ENCODE measurements at places on chromosomes 16 and 17. TPM values are rescaled to one million over a fixed set of nuclear protein-coding genes. Genes with fewer than 3 reads are reported as not detected.
A peak's percentile ranks its signal among the peaks of the same experiment; 100 is the strongest.

- peak; percentile 63 for DNase-seq
Observed at GRCh38 chr17:40854175-40854814, 12.7 kb downstream of the KRT12 start.

DNA sequence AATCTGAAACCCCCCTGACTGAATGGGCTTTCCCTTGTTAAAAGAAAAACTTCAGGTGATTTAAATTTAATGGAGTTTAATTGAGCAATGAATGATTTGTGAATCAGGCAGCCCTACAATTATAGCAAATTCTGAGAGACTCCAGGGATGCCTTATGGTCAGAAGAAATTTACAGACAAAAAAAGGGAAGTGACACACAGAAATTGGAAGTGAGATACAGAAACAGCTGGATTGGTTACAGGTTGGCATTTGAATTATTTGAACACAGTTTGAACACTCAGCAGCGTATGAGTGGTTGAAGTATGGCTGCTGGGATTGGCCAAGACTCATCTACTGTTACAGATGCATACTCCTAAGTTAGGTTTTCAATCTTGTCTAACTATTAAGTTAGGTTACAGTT, 19.0 kb upstream of the CPHXL start:
- no peak for DNase-seq

- no peak for DNase-seq
Observed at GRCh38 chr17:11303773-11304394, 62.9 kb downstream of the SHISA6 start.

The MNT gene
- 5.1 TPM for total RNA-seq

DNA sequence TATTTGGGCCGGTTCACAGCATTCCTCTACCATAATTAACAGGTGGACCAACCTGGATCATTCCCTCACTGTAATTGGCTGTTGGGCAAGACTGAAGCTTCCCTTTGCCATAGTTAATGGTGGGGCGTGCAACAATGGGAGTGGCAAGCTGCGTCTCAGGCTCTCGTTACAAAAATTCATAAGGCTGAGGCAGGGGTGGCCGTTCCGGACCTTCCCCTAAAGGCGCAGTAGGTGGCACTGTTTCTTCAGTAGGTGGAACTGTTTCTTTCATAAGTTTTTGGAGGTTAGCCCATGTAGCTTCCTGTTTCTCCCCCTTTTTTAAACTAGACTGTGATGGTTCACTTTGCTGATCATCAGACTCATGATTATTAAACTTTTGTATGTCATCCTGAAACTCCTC, 17.0 kb upstream of the TMC5 start:
- no peak for DNase-seq

DNA sequence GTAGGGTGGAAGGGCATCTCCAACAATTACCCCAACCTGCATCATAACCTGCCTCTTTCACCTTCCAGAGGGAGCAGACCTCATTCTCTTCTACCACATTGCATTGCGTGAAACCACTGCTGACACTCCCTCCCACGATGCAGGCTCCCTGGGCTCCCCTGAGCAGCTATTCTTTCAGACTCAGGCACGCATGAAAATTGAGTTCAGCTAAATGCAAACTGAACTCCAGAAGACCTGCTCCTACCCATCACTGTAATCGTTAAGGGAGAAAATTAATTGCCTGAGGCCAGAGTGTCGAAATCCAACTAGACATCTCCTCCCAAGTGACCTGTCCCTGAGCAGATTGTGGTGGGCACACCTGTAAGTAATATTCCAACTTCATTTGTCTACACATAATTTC, 186.0 kb downstream of the GRIN2A start:
- no peak for DNase-seq

DNA sequence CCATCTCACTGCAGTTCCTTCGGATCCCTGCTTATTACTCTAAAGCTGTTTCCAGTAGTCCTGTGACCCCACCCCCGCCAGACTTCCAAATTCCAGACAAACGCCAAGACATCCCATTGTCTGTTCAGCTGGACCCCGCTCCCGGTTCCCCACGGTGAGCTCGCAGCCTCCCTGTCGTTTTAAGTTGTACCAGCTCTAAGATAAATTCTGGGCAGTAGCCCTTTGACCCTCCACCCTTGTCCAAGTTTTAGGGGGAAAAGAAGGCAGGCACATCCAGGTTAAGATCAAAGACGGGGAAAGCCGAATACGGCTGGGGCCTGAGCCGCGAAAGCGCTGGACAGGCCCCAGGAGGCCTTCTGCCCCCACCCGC, 589 bp downstream of the ARL6IP1 start:
- DNase-seq: peak; percentile 49

DNA sequence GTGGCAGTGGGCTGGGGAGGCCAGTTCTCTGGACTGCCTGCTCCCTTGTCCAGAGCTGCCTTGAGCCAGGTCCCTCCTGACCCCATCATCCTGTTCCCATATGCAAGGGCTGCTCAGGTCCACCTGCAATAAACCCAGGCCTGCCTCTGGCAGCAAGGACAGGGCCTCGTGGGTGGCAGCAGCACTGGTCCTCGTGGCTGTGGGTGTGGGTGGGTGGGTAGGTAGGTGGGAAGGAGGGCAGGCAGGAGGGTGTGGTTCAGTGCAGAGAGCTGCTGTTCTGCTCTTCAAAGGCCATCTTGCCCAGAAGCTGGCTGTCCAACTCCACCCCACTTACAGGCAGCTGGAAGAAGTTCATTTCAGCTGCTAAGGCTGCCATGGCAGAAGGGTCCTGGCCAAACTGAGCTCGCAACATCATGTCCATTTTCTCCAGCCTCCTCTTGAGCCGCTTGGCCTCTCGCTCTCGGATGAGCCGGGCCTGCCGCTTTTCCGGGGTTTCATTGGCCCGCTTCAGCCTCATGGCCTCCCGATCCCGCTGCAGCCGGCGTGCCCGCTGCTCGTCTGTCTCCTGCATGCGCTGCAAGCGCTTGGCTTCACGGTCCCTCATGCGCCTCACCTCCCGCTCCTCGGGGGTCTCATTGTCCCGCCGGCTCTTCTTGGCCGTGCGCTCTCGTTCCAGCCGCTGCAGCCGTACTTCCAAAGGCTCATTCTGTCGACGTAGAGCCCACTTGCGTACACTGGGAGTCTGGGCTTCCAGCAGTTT, 14.2 kb downstream of the ATXN1L start:
- DNase-seq: no peak

GRCh38 chr16:86376837-86377236, 133.5 kb upstream of the FOXF1 start:
- DNase-seq: no peak

DNA sequence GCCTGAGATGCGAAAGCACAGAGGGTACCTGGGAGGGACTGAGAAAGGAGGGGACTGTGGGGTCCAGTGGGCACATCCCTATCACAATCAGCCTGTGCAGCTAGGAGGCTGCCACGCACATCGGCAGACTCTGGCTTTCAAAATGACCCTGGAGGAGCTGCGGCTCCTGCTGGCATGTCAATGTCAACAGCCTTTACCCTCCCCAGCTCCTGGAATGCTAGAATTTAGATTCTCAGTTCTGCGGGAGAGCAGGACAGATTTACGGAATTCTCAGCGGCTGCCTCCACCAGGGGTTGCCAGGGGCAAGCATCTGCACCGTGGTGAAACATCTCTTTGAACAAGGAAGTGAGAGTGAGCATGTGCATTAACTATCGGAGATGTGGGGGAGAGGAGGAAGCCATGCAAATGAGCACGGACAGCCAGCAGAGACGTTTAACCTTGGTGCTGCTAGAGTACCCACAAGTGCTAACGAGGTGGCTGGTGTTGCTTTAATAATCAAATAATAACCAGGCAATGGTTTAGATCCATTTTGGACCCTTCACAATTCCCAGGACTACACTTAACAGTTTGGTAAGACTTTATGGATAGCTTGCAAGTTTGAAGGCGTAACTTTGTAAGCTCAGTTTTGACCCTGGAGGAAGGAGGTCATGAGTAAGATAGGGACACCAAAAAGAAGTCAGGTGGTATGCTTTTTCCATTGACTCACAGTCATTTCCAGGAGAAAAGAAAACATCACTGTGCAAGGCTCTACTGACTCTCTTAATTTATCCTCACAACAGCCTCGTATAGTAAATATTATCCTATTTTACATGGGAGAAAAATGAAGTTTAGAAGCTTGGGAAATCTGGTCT, 54.1 kb downstream of the XYLT1 start:
- peak; percentile 12 for DNase-seq

- DNase-seq: no peak
Observed at GRCh38 chr17:50541402-50541715, 5.6 kb upstream of the SPATA20 start.

- DNase-seq: no peak
Observed at GRCh38 chr17:49629447-49629846, 48.5 kb downstream of the SPOP start.

The ITGAX gene
- 0.34 TPM for total RNA-seq

DNA sequence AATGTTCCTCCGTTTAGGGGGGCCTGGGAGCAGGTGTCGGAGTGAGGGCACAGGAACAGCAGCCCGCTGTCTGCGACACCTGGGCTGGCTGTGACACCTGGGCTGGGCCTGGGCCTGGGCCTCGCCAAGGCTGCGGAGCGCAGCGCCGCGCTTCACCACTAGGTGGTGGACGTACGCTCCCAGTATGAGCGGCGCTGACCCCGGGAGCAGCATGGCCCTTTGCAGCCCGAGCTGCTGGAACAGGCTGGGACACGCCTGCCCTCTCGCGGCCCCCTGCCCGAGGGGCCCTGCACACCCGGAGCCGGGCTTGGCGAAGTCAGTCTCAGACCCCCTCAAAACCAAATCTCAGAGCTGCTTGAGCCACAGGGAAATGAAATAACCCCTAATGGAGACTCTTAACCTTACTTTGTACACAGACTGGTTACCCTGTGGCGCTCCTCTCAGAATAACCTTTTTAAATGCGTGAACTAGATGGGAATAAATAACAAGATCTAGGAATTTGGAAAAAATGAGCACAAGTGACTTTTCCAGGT, 38.6 kb upstream of the FA2H start:
- peak; percentile 84 for DNase-seq

DNA sequence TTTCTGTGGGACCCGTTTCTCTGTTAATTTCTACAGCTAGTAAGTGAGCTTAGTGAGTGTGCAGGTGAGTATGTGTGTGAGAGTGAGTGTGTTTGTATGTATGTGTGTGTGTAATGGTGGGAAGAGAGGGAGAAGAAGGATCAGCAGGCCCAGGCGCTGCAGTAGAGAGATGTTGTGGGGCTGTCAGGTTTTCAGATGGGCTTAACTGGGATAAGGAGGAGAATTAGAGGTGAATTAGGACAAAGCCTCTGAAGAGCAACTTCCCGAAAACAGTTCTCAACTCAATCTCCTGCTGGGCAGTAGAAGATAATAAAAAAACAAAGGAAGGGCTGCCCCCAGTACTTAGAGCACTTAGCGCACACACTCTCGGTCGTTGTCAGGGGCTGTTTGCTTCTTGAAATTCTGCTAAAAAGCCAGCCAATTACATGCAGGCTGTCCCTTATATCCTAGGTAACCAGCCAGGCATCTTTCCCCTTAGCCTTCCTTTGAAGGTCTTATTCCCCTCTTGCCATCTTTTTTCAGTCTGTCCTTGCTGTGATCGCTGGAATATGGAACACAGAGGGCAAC, 63.4 kb downstream of the CLEC16A start:
- no peak for DNase-seq

GRCh38 chr16:24822542-24822941, 23.2 kb upstream of the SLC5A11 start:
- no peak for DNase-seq

The RNF43 gene
- not detected for total RNA-seq

GRCh38 chr17:34680151-34680550, 100.8 kb downstream of the TMEM132E start:
- no peak for DNase-seq

The GCGR gene
- not detected for total RNA-seq

The OR1A1 gene
- not detected for total RNA-seq
